ENCODE measurements at places on chromosomes 2 and 18.
A peak's percentile ranks its signal among the peaks of the same experiment; 100 is the strongest.

- H3K4me1 ChIP-seq = peaks cover 34% of the 10 kb centered on the region
- no peaks in the 10 kb centered on the region for H3K27me3 ChIP-seq
- peak overlapping the region; percentile 66 for H3K27ac ChIP-seq
- no peak overlapping the region for H3K4me3 ChIP-seq
- no peak for DNase-seq
Observed at GRCh38 chr2:28334527-28334894, 58.1 kb upstream of the FOSL2 start.

DNA sequence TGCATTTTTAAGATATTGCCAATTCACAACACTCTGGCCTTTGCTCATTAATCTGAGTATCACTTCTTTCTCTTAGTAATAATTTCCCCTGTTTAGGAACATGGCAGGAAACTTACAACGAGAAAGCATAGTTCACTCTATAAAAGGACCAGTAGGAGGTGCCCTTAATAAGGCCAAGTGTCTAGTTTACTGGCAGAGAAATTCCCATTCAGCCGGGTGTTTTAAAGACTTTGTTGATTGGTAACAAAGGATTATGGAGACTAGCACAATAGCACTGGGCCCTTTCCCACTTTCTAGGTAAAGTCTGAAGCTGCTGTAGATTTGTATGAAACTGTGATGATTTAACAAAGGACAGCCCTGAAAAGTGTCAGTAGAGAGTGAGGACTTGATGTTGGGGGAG is 3.1 kb downstream of the DCC start:
- no peaks in the 10 kb centered on the region for H3K4me1 ChIP-seq
- H3K36me3 ChIP-seq = no peaks in the 10 kb centered on the region
- H3K4me3 ChIP-seq = no peak overlapping the region
- no peaks in the 10 kb centered on the region for H3K27me3 ChIP-seq

- no peak overlapping the region for H3K4me3 ChIP-seq
- no peaks in the 10 kb centered on the region for H3K36me3 ChIP-seq
- no peak for DNase-seq
- H3K27ac ChIP-seq = peak overlapping the region; percentile 80
- H3K27me3 ChIP-seq = no peaks in the 10 kb centered on the region
Observed at GRCh38 chr2:68436270-68436669, 30.8 kb downstream of the FBXO48 start.

GRCh38 chr18:61957801-61958516 is 65.2 kb upstream of the RNF152 start:
- no peaks in the 10 kb centered on the region for H3K27me3 ChIP-seq
- H3K4me1 ChIP-seq = peaks cover 2% of the 10 kb centered on the region
- no peak for DNase-seq
- no peaks in the 10 kb centered on the region for H3K36me3 ChIP-seq
- no peak overlapping the region for H3K4me3 ChIP-seq
- no peak overlapping the region for H3K27ac ChIP-seq
